Suprapubic skin (tissue), 4 donors: ENCODE measurements at places on chromosomes 11 and 22. TPM values are rescaled to one million over a fixed set of nuclear protein-coding genes. Genes with fewer than 3 reads are reported as not detected.

DNA sequence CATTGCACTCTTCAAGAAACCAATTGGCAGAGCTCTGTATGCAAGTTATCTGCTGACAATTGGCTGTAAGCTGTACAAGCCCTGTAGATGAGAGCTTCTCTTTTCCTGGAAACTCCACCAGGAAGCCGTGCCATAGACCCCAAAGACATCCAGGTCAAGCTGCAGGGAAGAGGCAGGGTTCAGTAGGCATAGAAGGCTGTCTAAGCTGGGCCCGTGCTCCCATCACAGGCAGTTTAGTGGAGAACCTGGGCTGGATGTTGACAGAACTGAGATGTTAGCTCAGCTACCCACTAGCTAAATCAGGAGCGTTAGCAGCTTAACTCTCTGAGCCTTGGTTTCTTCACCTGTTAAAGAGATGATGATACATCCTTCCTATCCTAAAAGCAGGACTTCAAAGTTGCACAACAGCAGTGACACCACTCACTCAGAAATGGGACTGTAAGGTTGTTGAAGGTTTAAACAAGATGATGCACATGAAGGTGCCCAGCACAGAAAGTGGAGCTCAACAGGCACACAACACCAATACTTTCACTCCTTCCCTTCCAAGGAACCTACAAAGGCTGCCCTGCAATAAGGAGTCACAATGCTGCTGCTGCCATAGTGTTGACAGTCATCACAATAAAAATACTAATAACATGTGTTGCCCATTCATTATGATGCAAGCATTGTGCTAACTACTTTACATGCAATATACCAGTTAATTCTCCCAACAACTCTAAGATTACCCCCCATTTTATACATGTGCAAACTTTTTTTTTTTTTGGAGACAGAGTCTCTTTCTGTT lies 115.4 kb downstream of the ZBTB16 start:
- H3K4me3 ChIP-seq: no peak overlapping the region
- H3K27ac ChIP-seq: no peak overlapping the region

DNA sequence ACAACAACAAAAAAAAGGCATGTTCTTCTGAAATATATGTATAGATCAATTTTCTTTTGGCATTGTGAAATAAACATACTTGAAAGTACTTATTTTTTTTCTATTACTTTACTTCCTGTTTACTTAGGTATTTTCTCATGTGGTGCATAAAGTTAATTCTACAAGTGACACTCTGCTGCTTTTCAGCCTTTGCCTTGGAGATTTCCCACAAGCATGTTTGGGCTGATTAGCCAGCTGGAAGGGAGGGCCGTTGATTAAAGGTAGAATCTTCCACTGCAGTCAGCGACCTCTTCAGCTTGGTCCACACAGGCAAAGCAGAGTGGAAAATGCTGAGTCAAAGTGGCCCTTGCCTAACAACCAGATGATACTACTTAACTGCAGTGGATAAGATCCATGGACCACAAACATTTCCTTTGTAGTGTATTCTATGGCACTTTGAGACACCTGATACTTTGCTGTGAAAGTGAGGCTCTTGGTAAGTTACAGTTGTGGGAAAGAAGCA lies 176.0 kb downstream of the ARHGAP42 start:
- no peaks in the 10 kb centered on the region for H3K36me3 ChIP-seq
- H3K4me3 ChIP-seq: no peak overlapping the region
- no peak for DNase-seq
- H3K27me3 ChIP-seq: no peaks in the 10 kb centered on the region

DNA sequence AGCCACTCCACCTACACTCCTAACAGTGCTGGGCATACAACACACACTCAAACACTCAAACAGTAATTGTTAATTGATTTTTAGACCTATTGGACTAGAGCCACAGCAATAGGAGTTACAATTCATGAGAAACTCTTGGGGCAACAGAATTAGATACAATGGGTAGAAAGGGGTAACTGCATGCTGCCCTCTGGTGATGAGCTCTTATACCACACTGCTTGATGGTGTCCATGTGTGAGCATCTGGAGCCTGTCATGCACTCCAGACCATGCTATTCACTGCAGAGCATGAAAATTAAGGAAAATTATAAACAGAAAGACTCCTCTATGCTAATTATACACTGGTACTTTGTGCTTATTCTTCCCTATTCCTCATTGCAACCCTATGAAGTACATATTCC lies 975.5 kb upstream of the CCDC90B start:
- no peak overlapping the region for H3K4me3 ChIP-seq
- no peak overlapping the region for H3K27ac ChIP-seq
- no peaks in the 10 kb centered on the region for H3K27me3 ChIP-seq
- no peaks in the 10 kb centered on the region for H3K36me3 ChIP-seq
- DNase-seq: no peak

- no peaks in the 10 kb centered on the region for H3K27me3 ChIP-seq
- no peaks in the 10 kb centered on the region for H3K4me1 ChIP-seq
- DNase-seq: no peak
- H3K36me3 ChIP-seq: no peaks in the 10 kb centered on the region
- no peak overlapping the region for H3K27ac ChIP-seq
Measured at GRCh38 chr11:30960387-30960992, 374.3 kb upstream of the MPPED2 start.

The DRICH1 gene
- 1.3 TPM for total RNA-seq
